ENCODE measurements at places on chromosomes 16 and 17.

GRCh38 chr16:57637424-57637823 lies 9.0 kb downstream of the ADGRG1 start:
- no peak for DNase-seq

- DNase-seq, result no peak
These were observed 16.5 kb upstream of the CLEC3A start for GRCh38 chr16:78005881-78006280.

DNA sequence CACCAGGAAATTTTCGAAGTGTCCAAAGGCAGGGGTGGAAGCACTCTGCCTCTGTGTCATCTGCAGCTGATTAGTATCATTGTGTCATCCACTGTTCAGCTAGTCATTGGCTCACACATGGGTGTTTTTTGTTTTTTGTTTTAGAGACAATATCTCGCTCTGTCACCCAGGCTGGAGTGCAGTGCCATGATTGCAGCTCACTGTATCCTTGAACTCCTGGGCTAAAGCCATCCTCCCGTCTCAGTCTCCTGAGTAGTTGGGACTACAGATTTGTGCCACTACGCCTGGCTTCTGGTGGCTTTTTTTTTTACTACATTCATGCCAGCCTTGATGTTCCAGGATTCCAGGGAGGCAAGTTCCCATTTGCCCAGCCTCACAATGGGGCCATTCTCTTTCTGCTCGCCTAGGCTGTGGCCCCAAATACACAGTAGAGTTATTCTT lies 32.5 kb upstream of the MYO18A start:
- no peak for DNase-seq

GRCh38 chr16:69834807-69835466 lies 72.8 kb downstream of the WWP2 start:
- DNase-seq, result no peak

DNA sequence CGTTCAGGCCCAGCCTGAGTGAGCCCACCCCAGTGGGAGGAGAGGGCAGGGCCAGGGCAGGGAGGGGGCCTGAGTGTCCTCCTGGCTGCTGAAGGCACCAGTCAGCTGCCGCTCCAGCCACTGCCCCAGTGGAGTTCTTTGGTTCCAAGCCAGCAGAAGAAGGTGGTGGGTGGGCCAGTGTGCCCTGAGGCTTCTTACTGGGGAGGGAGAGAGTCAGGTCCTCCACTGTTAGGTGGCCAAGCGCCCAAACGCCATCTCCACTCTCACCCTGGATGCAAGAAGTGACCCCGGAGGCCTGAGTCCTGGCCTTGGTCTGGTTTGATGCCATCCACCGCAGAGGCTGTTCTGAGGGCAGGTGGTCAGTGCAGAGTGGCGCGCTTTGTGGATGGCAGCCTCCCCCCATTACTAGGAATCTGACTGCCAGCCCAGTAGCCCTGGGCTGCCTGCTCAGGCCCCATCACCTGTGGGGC lies 2.2 kb downstream of the RNF213 start:
- DNase-seq, result no peak

DNA sequence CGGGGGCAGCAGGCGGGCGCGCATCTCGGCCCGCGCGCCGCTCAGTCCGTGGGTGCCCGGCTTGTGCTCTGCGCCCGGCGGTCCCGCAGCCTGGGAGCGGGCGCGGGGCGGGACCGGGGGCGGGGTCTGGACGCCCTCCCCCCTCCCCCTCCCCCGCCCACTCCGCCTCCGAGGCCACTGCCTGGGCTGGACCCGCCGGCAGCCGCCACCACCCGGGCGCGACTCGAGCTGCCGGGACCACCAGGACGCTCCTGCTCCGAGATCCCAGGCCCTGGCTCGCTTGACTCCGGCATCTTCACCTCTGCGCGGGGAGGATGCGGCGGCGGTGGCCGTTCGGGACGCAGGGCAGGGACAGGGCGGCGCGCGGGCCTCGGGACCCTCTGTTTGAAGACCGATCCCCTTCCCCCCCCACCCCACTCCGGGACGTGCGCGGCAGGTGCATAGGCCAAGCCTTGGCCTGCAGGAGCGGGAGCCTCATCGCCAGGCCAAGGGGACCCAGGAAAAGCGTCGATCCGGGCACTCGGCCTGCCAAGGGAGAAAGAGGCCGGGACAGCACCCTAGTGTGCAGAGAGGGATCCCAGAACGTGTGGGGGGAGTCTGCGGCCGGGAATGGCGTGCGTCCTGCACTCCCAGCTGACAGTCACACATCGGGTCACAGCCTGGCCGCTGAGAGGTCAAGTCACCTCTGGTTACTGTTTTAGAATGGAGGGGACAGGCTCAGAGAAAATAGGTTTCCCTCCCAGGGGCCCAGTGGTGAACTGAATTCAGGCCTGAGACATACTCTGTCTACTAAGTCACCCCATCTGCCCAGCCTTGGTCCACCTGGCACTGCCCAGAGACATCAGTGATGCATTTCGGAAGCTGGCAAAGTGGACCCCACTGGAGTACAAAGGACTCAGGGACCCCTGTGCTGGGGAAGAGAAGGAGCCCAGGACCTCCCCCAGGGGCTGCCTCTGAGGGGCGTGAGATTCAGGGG lies at the start of gene HS3ST6:
HS3ST6 (minus strand) TSS at position 65 of the 976 bp plus-strand sequence. CDS start 92 bp downstream, outside the sequence.
- DNase-seq, result no peak

Measured in fibroblast of upper back skin (primary cell).